Hematopoietic multipotent progenitor cell treated with erythropoietin and hydrocortisone succinate and interleukin-3 and kit ligand, for 6 days (in vitro differentiated cells): ENCODE measurements at places on chromosomes 11 and 22.

DNA sequence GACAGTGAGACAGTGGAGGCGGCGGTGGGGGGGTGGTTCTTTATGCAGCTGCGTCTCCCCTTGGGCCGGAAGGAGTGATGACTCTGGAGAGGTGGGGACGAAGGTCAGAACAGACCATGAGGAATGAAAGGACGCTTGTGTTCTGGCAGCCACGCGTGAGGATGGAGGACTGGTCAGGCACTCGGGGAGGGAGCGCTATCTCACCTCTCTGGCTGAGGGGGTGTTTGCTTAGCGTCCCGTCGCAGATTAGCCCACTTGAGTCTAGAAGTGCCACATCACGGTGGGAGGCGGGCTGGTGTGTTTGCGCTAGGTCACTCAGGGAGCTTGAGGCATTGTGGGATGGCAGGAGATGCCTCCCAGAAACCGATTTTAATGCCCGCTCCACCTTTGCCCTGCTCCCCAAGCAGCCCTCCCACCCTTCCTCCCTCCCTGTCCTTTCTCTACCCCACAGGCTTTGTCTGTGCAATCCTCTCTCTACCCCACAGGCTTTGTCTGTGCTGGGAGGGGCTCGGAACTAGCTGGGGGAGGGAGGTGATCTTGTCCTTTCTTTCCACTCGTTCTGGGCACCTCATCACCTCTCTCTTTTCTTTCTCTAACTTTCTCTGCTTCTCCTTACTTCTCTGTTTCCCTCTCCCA lies 97.8 kb downstream of the PKNOX2 start:
- no peak for DNase-seq

DNA sequence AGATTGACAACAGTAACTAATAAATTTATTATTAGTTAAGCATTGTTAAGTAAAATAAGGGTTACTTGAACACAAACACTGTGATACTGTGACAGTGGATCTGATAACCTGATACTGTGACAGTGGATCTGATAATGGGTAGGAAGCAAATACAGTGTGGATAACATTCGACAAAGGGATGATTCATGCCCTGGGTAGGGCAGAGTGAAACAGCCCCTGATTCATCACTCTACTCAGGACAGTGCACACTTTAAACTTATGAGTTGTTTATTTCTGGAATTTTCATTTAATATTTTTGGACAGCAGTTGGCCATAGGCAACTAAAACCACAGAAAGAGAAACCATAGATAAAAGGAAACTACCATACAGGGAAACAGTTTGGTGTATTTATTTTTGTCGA lies 60.8 kb upstream of the CTSC start:
- DNase-seq = no peak

- DNase-seq = no peak
Measured at GRCh38 chr22:17130199-17130598, 9.0 kb upstream of the TMEM121B start.

GRCh38 chr22:22818861-22819855 lies 68.5 kb upstream of the IGLL5 start:
- DNase-seq = peak; percentile 26

- no peak for DNase-seq
Measured at GRCh38 chr22:38820020-38820419, 23.8 kb downstream of the NPTXR start.
